Activated T-helper 1 cell treated with Interleukin-2 at 50 U/mL for 16 hours (primary cell): ENCODE measurements at places on chromosomes 16 and 17.

GRCh38 chr17:63042256-63042812, 76.3 kb downstream of the TANC2 start:
- no peak for DNase-seq

DNA sequence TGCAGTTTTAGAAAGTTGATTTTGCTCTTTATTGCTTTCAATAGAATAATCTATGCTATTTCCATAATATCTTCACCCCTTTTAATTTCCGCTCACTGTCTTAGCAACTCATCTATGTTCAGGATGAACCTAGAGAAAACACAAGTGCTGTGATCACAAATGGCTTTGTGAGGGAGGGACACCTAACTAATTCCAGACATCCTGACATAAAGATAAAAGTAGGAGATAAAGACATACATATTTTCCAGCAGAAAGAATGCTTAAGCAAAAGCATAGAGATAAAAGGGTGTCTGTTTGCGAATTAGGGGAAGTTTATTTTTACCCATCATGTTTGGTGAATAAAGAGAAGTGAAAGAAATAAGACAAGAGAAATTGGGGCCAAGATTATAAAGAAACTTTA, 254.2 kb downstream of the KCNJ2 start:
- no peak for DNase-seq

DNA sequence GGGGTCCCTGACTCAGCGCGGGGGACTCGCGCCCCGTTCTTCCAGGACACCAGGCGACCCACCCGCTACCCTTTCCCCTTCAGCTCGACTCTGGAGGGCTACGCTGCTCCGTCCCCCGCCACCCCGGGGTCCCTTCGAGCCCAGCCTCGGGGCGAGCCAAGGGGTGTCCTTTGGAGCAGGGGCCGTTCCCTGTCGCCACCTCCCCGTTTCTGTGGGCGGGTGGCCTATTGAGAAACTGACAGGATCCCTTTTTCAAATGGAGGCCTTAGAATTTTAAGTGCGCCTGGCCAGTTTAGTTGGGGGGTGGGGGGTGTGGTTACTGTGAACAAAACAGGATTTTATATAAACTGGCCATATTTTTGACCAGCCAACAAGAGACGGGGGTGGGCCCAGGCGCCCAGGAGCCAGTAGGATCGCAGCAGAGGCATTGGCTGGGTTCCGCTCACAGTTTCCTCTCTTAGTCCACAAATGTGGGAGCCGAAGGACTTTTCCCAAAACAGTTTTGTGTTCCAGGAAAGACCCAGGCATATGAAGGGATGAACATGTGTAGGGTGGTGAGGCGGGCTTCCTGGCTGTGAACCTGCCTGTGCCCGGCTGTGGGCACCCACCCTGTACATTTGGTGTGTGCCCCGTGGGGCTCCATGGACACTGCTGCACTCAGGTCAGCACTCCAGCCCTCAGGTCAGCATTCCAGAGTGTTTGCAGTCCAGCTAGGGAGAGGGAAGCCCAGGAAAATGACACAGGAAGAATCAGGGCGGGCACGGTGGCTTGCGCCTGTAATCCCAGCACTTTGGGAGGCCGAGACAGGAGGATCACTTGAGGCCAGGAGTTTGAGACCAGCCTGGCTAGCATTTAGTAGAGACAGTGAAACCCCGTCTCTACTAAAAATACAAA, 722 bp upstream of the TIMP2 start:
- no peak for DNase-seq

GRCh38 chr17:73824321-73824720, 180.1 kb upstream of the SDK2 start:
- DNase-seq = no peak

- peak; percentile 26 for DNase-seq
Observed at GRCh38 chr17:45948881-45949624, 50.0 kb upstream of the STH start.

GRCh38 chr17:83055911-83056582, 23.4 kb upstream of the METRNL start:
- DNase-seq = no peak

DNA sequence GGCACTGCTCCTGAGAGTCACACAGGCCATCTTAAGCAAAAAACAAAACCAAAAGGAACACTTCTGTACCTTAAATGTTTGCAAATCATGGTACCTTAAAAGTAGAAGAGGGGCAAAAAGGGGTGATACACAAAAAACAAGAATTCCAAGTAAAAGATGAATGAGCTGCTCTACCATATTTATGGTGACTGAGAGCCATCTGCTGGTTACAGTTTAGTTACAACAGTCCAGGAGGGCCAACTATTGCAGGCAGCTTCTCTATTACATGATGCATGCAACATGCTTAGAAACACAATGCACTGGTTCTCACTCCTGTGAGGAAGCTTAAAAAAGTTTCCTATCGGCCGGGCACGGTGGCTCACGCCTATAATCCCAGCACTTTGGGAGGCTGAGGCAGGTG, 53.5 kb downstream of the STX8 start:
- DNase-seq = no peak

DNA sequence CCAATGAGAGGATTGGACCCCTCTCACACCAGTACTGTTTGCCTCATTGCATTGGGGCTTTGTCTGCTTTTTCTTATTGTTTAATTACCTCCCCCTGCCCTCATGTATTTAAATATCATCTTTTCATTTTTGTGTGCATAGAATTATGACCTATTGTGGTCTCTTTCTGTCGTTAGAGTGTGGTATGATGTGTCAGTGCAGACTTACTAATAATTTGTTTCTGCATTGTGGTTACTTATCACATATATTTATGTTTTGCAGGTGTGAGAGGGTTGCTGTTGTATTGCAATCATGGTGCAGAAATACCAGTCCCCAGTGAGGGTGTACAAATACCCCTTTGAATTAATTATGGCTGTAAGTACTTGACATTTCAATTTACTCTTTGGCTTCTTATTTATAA, 2.5 kb downstream of the SEC14L1 start:
- no peak for DNase-seq
